ENCODE measurements at places on chromosomes 3 and 15.

DNA sequence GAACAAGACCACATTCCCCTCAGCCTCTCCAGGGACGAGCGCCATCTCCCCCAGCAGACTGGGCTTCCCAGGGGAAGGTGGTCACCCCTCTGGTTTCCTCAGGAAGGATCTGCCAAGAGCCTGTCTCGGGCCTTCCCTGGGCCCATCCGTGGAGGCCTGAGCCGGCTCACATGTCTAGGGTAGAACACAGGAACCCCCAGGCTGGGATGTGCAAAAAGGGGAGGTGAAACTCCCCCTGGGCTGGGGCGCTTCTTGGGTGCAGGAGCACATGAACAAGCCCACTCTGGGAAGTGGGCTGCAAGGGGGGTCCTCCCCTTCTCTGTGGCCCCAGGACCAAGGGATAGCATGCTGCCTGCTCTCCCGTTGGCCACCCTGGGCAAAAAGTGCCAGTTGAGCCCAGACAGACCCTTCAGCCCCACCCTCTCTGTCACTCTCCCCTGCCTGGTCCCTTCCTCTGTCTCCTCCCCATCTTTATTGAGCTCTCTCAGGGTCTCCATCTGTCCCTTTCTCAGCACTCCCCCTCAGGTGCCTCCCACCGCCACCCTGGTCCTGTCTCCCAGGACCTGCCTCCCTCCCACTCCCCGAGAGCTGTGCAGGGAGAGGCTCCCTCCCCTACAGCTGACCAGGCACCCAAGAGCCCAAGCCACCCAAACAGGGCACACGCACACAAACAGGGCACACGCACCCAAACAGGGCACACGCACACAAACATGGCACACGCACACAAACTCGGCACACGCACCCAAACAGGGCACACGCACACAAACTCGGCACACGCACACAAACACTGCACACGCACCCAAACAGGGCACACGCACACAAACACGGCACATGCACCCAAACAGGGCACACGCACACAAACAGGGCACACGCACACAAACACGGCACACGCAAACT is 864 bp downstream of the SEMA3G start:
- no peak for DNase-seq

DNA sequence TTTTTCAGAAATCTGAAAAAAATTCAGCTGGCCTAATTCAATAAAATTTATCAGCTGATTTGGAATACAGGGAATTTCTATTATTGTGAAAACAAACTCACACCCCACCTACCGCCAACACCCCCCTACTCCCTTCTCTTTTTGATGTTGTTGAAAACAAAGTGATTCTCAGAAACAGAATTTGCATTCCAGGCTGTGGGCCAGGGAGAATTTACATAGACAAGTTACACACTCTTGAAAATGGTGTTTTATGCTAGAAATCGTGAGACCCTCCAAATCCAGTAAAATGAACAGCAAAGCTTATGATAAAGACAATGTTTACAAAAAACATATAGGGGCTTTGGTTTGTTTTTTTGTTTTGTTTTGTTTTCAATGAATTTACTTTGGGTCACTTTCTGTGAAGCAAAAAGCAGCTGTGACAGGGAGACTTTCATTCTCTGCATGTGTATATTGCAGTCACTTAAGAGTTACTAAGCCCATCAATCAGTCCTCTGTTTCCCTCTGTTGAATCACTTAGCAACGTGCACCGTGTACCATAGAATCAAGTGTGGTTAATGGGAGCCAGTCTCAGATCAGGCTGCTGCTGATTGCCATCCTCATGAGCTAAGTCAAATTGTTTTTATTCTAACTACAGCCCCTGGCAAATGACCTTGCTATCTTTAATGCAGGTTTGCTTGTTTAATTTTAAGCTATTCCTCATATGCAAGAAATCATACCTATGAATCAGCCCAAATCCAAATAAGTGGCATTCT is 159.8 kb downstream of the ALCAM start:
- peak; percentile 41 for DNase-seq

GRCh38 chr15:36079021-36079420 is 500.4 kb upstream of the CDIN1 start:
- no peak for DNase-seq

DNA sequence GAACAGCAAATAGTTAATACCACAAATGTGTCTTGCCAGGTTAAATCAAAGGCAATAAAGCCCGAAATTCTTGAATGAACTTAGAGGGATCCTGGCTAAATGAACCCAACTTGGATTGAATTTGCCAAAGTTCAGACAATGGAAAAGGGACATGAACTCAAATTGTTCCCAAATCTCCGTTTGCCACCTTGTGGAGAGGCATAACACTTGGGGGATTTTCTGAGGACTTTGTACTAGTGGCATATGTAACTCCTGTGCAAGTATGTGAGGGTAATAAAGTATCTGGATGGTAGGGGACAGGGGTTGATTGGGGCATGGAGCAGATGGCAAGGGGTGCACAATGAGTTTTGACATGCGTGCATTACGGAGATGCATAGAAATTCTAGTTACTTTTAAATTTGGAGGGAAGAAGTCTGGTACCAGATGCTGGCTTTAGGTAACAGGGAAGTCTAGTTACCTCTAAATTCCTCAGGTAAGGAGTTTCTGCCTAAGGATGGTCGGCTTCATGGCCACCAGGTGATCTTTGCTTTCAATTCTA is 1.2 kb upstream of the TCAIM start:
- DNase-seq = no peak

DNA sequence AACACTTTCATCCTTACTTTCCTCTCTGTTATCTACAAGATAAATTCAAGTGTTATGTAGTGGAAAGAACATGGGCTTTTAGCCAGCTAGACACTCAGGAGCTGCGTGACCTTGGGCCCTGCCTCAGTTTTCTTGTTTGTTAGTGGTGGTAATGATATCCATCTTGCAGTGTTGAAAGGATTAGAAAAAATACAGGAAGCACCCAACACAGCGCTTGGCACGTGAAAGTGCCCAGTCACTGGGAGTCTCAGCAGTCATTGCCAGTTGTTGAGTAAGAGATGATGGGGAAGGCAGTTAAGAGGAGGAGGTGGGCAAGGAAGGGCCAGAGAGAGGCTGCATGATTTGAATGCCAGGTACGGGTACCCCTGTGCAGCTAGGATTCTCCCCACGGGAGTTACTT is 5.3 kb downstream of the PDIA5 start:
- no peak for DNase-seq

- DNase-seq = no peak
These were observed 171.5 kb downstream of the SLC9A9 start for GRCh38 chr3:143676747-143677146.

GRCh38 chr3:98628317-98628716 is 34.9 kb upstream of the CPOX start:
- no peak for DNase-seq

- DNase-seq = no peak
These were observed 16.9 kb upstream of the AGBL1 start for GRCh38 chr15:86062646-86063243.

DNA sequence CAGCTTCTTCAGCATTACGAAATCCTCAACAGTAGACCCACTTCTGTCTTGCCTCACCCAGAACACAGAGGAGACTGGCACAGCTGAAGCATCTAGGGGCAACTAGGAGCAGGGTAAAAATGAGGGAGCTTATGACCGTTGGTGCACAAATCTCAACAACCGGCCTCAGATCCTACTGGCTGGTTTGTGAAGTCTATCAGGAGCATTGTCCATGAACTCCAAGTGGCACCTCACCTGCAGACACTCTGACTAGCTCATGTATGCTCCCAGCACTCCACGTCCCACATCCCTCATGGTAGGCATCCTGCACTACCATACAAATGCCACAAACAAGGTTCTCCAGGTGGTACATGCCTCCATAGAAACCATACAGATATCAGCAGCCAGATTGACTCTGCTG is 163.1 kb downstream of the TLE3 start:
- DNase-seq = no peak

GRCh38 chr15:33262306-33262705 is 48.5 kb upstream of the RYR3 start:
- no peak for DNase-seq

- no peak for DNase-seq
These were observed 159.6 kb upstream of the PROK2 start for GRCh38 chr3:71944482-71945065.

GRCh38 chr3:183309276-183309675 is 56.2 kb downstream of the B3GNT5 start:
- no peak for DNase-seq

DNA sequence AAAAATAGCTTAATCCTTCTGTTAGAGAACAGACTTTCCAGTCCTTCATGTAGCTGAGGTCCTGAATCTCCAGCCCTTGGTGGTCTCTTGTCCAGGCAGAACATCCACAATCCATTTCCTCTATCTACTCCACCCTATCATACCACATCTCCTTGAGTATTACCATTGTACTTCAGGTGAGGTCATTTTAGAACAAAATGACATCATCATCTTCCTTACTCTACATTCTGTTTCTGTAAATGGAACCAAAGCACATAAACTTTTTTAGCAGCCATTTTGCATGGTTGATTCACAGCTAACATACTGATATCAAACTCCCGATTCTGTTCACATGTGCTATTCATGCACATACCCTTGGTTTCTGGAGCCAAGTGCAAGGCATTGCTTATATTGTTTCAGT is 112.4 kb downstream of the C3orf70 start:
- no peak for DNase-seq

- DNase-seq = no peak
These were observed 1.9 kb downstream of the UBP1 start for GRCh38 chr3:33438284-33438668.

DNA sequence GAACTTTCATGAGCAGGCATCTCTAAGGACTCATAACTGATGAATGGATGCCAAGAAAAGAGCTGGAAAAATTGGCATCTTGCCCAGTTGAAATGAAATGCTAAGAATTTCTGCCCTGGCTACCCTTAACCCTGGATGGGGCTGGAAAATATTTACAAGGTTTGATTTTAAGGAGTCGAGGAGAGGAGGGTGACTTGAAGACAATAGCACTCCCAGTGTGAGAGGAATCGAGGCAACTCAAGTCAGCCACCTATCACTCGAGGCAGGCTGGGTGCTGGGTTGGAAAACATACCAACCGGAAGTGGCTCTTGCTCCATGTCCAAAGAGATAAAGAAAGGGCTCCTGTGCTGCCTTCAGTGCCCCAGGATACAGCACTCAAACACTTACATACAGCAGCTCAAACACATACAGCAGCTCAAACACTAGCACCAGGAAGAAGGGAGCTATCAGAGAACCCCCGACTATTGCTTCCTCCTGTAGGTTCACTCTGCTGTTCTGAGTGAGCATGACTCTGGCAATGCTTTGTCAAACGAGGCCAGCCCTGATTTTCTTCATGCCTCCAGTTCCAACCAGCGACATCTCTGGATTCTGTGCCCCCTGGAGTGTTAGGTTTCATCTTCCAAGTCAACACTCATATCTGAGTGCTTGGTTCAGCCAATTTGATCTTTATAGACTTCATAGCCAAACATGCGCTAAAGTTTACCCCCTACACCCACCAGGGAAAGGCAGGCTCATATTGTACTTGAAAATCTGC is 4.9 kb downstream of the PRICKLE2 start:
- no peak for DNase-seq

DNA sequence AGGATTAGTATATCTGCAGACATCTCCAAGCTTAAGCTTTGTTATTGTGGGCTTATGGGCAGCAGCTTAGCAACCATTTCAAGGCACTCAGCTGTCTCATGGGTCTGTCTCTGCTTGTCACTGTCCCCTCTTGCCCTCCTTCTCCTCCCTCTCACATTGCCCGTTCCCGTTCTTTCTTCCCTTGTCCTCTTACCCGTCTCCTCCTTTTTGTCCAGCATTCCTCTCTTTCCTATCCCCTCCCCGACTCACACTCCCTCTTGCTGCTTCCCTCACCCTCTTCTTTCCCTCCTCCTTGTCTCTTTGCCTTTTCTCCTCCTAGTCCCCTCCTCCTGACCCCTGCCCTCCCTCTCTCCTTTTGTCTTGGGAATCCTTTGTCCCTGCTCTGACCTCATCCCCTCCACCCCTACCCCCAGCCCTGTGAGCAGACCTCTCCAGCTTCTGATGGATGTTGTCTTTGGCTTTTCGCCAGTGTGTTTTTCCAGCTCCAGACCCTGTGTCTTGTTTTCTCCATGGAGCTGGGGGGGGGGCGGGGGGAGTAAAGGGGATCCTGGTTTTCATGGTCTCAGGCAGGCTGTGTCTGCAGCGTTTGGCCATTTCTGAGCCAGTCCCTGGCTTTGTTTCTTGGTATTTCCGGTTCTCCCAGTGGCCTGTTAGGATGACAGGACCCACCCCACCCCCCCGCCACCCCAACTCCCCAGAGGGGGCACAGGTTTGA is 47.9 kb upstream of the TRAK1 start:
- no peak for DNase-seq

DNA sequence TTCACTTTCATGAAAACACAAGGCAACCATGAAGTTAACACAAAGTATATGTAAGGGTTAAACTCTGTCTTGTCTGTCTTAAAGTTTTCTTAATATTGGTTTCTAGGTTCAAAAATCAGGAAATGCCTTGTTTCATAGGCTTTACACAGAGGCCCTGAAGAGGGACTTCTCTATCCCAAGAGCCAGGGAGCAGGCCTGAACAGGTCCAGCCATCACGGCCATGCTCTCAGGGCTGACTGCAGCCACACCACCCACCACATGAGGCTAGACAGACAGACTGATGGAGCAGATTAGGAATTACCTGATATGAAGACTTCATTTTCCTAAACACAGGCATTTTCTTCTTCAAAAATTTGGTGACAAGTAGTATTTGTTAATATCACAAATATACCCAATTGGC is 502.9 kb downstream of the GABRG3 start:
- DNase-seq = no peak

DNA sequence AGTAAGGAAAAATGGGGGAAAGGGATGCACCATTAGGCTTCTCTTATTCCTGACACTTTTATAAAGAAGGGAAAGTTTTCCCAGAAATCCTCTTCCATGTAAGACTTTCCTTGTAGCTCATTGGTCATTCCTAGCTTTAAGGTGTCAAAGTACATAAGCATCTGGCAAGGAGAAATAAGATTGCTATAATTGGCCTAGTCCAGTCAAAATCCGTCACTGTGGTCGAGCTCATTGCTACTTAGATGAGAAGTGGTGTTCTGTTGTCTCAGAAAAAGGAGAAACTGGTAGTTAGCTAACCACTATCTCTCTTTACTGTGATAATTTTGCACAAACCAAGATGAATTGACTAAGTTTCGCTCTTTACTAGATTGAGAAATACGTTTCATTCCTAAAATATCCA is 370.1 kb downstream of the CNTN4 start:
- DNase-seq = no peak

DNA sequence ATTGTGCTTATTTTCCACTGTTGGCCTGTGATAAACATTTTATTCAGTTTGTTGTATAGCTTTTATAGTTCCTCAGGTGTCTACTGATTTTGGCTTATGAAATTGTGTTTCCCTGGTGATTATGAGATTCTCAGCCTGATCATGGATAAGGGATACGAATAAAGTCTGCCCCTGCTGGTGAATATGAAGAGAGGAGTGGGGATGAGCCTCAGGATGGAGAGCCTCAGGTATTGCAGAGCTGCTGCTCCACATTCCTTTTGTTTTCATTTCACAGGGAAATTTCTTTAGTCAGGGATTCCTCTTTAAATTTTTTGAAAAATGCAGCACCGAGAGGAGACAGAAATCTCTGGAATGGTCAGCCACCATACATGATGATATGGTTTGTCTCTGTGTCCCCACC is 14.7 kb upstream of the RAB6B start:
- no peak for DNase-seq

All from nucleus accumbens (tissue), 56 donors.